ENCODE measurements at places on chromosomes 3 and 15.

DNA sequence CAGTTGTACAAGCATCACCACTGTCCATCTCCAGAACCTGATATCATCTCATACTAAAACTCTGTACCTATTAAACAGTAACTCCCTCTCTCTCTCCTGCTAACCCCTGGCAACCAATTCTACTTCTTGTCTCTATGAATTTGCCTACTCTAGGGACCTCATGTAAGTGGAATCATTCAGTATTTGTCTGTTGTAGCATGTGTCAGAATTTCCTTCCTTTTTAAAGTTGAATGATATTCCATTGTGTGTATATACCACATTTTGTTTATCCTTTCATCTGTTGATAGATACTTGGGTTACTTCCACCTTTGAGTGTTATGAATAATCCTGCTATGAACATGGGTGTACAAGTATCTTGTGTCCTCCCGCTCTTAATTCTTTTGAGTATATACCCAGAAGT lies 16.6 kb downstream of the ZNF592 start:
- DNase-seq, result no peak

DNA sequence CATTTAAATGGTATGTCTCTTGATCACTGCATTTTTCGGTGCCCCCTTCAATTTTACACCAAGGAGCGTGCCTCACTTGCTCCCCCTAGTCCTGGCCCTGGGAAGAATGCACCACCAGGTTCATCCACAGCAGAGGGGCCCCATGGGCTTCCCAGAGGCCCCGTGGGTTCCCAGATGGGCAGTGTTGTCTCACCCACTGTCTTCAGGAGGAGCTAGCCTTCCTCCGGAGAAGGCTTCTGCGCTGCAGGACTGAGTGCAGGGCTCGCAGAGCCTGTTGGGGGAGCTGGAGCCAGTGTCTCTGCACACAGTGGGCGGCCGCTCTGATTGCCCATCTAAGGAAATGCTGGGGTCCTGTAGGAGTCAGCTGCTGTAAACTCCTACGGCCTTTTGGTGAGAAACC lies 45.9 kb downstream of the POLR2M start:
- DNase-seq, result no peak

- no peak for DNase-seq
These were observed 10.0 kb upstream of the SMCO1 start for GRCh38 chr3:196525141-196525540.

- DNase-seq, result peak; percentile 53
These were observed 114.7 kb upstream of the ALDH1A3 start for GRCh38 chr15:100764778-100765466.

- peak; percentile 25 for DNase-seq
These were observed 15.1 kb downstream of the PLSCR5 start for GRCh38 chr3:146589899-146590508.

DNA sequence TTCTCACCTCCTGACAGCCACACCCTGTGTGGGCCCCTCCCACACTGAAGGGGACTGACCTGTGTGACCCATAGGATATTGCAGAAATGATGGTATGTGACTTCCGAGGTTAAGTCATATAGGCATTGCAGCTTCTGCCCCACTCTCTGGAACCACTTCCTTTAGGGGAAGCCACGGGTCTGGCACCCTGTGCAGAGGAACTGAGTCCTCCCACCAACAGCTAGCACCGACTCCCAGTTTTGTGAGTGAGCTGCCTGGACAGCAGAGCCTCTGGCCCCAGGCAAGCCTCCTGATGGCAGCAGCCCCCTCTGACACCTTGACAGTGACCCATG lies 24.6 kb upstream of the SLC6A6 start:
- DNase-seq, result no peak

- peak; percentile 24 for DNase-seq
These were observed at the start of gene CD200 for GRCh38 chr3:112333002-112333380. TSS of gene CD200 (plus strand) at chr3:112333156. CDS start at chr3:112333213, 57 bp downstream.

DNA sequence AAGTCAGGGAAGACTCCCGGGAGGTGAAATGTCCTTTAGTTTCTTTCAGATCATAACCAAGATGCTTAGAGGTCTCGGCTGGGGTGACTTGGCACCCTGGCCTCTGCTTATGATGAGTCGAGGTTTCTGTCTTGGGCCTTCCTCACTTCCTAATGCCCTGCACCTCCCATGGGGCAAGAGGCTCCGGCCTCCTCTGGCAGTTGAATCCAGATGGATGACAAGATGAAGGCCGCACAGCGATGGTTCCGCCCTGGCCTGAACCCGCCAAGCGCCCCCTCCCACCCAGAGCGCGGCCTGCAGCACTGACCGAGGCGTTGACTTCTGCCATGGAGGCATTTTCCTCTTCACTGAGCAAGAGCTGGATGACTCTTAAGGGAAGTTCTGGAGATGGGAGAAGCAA lies 31.3 kb downstream of the MUC20 start:
- no peak for DNase-seq

DNA sequence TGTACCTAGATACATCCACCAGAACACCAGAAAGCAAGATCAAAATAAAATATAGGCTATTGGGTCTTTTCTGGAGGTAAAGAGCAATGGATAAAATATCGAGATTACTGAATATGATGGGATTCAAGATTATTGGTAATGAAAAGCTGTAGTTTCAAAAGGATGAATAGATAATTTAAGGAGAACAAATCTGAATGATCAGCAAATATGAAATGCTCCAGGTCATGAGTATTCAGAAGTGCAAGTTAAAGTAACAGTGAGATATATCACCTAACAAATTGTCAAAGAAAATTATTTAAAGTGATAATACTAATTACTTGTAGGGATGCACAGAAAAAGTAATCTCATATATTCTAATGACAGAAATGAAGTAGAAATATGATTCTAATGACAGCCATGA lies 409.6 kb upstream of the MDFIC2 start:
- no peak for DNase-seq

DNA sequence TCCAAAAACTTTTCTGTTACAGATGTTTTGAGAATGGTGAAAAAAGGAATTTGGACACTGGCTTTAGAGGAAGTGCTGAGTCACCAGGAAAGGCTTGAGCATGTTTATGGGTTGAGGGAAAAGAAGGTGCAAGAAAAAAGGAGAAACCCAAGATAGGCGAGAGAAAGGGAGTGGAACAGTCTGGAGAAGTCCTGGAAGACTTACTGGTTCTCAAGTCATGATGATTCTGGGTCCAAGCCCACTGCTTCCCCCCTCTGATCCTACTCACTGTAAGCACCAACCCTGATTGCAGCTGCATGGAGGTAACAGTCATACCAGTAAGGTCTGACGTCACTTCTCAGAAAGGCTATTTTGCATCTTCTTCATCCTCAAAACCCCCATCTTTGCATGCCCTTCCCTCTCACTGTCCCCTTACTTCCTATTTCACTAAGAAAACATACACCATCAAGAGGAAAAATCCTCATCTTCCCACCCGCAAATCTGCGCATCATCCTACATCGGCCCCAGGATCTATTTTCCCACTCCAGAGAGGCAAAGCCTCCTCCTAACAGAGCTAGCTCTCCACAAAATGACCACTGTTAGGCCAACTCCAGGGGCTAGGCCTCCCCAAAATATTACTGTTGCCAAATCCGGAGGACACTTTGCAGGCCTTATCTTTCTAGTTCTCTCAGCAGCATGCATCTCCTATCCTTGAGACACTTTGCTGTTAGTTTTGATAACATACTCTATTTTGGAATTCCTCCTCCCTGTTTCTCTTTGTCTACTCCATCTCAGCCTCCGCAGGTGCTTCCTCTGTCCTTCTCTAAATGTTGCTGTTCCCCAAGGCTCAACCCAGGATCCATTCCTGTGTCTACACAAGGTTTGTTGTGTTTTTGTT lies 3.2 kb upstream of the ATP13A3 start:
- DNase-seq, result no peak

- no peak for DNase-seq
These were observed 148.4 kb downstream of the ADAMTS17 start for GRCh38 chr15:100193277-100193860.

GRCh38 chr3:131988209-131988608 lies 46.6 kb downstream of the CPNE4 start:
- no peak for DNase-seq

DNA sequence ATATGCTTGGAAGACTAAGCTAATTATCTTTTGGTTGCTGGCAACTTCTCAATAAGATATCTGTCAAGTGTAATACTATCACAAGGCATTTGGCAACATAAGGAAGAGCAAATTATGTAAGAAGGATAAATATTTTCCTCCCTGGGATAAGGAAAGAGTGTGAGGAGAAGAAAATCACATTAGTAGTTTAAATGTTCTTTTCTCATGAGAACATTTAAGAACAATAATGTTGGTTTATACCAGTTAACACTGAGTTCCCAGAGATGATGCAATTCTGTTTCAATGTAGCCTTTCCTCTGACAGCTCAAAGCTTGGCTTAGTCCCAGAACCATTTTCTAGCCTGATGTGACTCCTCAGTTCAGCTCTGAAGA lies 66.1 kb upstream of the NPHP3 start:
- DNase-seq, result peak; percentile 34

- DNase-seq, result no peak
These were observed 61.4 kb downstream of the IGF2BP2 start for GRCh38 chr3:185763347-185764005.

DNA sequence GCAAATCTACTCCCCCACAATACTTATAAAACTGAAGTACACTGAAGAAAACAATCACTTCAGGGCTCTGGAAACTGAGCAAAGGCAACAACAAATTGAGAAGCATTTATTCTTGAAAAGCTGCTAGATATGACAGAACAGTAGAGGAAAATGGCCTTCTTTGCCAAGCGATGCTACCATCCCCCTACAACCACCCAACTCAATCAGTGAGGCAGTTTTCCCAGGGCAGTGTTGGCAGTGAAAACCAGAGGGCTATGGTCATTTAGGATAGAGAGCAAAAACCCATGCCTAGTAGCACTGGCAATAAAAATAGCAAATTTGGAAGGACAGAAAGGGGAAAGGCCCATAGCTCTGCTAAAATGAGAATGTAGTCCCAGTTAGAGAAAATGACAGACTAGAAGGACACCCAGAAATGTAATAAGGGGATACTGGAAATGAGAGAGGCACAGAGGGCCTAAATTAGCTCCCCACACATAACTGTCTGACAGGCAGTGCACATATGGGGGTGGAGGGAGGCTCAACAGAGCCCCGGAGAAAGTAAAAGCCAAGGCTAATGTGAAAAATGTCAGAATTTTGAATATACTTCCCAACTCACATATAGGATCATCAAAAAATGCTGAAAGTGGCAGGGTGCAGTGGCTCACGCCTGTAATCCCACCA lies 143.5 kb downstream of the GSK3B start:
- no peak for DNase-seq

GRCh38 chr3:104521606-104522336 lies 844.9 kb upstream of the ALCAM start:
- no peak for DNase-seq

GRCh38 chr3:9119331-9119730 lies 130.1 kb downstream of the SRGAP3 start:
- DNase-seq, result no peak

DNA sequence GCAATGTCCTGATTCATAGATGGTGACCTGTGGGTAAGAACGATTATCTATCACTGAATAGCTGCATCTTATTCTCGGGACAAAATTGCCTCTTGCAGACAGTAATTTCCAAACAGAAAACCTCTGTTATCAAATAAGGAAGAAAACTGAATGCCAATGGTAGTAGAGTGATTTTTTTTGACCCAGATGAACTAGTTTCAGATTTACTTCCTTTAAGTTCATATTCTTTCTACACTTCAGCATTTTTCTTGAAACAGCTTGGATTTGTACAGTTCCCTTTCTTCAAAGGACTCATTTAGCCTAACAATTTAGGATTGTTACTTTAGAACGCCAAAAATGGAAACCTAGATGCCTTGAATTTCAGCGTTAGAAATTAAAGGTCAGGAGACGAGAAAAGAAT lies 14.6 kb downstream of the ETV5 start:
- no peak for DNase-seq

GRCh38 chr3:94525043-94525442 lies 462.2 kb downstream of the NSUN3 start:
- DNase-seq, result no peak

DNA sequence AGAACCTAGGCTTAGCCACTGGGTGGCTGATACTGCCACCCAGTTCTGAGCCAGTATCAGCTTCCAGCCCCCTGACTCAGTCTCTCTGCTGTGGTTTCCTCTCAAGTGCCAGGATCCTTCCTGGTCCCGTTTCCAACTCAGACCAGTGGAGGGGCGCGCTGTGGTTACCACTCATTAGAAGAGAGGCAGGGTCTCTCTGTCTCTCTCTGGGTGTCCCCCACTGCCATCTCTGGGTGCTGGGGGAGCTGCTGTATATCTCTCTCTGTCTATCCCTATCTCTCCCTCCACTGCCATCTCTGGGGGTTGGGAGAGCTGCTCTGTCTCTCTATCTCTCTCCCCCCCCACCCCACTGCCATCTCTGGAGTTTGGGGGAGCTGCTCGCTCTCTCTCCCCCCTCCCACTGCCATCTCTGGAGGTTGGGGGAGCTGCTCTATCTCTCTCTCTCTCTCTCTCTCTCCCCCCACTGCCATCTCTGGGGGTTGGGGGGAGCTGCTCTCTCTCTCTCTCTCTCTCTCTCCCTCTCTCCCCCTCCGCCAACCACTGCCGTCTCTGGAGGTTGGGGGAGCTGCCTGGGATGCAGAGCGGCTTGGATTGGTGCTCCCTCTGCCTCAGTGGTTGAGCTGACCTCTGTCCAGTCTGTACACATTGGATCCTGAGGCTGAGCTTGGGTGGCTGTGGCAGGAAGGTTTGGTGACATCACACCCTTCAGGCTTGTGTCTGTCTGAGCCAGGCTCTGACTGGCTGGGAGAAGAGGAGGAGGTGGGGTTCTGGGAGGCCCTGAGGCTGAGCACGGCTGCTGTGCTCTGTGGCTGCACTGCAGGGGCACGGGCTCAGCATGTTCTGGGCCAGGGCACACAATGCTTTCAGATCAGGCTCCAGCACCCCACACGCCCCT lies 98.9 kb downstream of the APBA2 start:
- no peak for DNase-seq

GRCh38 chr3:125386811-125387210 lies 11.7 kb upstream of the ZNF148 start:
- no peak for DNase-seq

- DNase-seq, result no peak
These were observed 99.7 kb downstream of the ABHD5 start for GRCh38 chr3:43790476-43790875.

- no peak for DNase-seq
These were observed 21.4 kb downstream of the TBC1D2B start for GRCh38 chr15:78055919-78056713.

DNA sequence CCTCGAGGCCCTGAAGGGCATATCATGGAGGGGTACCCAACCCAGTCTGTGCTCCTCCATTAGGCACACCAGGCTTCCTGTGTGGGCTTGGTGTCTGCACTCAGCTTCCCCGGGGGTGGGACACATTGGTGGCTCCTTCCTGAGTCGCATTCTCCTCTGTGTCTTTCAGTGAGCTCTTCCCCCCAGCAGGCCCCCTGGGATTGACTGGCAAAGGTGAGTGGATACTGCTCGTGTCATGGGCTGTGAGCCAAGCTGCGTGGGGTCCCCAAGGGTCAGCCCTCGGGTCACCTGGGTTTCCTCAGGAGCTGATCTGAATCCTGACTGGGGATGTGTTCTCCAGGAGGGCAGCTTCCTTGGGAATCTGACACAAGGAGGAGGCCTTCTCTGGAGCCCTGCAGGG lies 231.0 kb downstream of the SNRPN start:
- no peak for DNase-seq

- peak; percentile 67 for DNase-seq
These were observed 79.6 kb downstream of the TP63 start for GRCh38 chr3:189710620-189711402.

- no peak for DNase-seq
These were observed 29.0 kb downstream of the CCR3 start for GRCh38 chr3:46271209-46271745.
